Activated CD4-positive, alpha-beta memory T cell treated with anti-CD3 and anti-CD28 coated beads, Interleukin-2, amount 10 ng/mL, durations not matched to agents 7 days and 5 days (primary cell): ENCODE measurements at places on chromosomes 7 and 10.

DNA sequence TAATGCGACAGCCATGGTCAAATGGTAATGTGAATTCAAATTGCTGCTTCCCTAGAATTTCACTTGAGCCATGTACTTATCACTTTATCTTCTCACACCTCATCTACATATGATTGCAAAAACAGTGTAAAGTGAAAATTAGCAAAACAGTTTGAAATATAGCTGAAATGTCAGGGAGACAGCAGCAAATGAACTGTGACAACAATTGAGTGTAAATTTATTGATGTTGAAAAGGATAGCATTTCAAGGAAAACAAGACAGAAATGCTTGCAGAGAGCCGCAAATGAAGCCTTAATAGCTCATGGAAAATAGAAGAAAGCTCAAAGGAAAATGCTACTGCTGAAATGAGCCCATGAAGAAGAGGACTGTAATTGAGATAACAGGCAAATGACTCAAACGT is 516.2 kb upstream of the POT1 start:
- no peak for DNase-seq

- no peak for DNase-seq
Observed at GRCh38 chr7:10474048-10474447, 499.6 kb upstream of the PHF14 start.

GRCh38 chr10:86438091-86438749 is 71.6 kb upstream of the GRID1 start:
- no peak for DNase-seq

DNA sequence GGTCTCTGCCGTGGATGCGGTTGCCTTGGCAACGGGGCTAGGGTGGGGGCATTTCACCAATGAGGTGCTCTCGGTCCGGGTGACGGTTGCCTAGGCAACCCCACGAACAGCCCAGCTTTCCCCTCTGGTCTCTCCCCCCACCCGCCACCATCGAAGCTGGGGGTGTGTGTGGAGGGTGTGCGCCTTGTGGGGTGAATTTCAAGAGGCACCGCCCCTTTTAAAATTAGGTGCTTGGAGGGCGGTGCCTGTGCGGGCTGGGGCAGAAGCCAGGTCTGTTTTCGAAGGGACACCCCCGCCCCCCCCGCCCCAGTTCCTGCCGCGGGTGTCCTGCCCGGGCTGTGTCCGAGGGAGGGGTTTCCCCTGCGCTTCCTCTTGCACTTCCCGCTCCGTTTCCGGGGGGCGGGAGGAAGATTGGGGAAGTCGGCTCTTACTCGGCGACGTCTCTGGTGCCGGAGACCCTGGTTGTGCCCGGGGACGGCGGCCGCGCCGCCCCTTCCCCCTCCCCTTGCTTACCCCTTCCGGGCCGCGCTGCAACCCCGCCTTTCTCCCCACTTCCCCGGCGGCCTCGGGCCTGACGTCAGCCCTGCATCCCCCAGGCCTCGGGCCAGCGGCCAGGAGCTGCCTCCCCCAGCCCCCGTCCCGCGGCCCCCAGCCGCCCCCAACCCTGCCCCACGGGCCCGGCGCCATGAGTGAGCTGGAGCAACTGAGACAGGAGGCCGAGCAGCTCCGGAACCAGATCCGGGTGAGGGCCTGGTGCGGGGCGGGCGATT is 2.2 kb downstream of the GNB2 start:
- DNase-seq = peak; percentile 92

DNA sequence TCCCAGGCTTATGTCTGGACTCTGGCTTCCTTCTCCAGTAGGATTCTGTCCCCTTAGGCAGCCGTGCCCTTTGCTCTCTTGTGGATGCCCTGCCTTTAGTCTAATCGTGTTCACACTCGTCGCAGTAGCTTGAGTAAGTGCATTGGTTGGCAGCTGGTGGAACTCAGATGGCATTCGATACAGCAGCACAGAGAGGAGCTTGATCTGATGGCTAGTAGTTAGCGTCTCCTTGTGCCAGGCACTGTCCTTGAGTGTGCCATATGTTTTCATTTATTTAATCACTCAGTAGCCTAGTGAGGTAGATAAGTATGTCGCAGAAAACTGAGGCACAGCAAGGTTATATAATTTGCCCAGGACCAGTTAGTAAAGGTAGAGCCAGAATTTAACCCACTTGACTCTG is 18.2 kb upstream of the PARP12 start:
- no peak for DNase-seq

DNA sequence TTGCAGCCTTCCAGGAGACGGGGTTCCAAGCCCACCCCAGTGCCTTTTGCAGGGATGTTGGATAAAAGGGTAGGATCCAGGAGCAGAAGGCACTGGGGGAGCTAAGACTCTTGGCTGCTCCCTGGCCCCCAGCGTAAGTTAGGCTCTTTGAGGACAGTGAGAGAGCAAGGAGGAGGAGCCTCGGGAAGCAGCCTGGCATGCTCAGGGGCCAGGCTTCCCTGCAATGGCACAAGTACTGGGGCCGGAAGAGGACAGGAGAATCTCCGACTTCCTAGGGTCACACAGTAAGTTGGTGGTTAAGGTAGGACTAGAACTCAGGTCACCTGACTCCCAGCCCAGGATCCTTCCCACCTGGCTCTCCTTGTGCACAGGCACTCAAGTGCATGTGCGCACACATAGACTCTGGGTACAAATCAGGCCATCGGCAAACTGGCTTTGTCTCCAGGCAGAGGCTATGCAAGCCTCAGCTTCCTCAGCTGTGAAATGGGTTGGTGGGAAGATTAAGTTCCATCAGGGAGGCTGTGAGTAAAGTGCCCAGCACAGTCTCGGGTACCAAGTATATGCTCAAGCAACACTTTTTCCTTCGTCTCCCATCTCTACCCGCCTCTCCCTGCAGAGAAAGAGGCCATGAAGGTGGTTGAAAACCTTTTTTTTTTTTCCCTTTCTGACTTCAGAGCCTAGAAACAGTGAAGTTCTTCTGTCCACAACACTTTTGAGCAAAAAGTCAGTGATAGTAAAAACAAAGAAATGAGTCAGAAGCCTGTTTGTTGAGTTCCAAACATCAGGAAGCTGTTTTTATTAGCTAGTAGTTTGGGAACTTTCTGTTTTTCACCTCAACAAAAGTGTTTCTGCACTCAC is 79.1 kb downstream of the NEURL1 start:
- DNase-seq = no peak

GRCh38 chr7:12607134-12607533 is 36.6 kb downstream of the SCIN start:
- DNase-seq = no peak

DNA sequence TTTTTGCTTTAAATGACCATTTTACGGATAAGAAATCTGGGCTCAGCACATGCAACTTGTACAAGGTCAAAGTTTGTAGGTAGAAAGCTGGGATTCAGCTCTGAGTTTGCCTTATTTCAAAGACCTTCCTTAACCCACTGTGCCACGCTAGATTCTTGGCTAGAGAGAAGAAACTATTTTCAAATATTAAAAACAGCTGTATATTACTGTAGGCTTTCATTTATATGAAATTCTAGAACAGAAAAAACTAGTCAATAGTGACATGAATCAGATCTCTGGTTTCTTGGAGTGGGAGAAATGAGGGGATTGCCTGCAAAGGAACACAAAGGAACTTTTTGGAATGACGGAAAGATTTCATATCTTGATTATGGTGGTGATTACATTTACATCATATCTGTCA is 53.0 kb upstream of the C1GALT1 start:
- no peak for DNase-seq

GRCh38 chr10:71748671-71749191 is 24.6 kb downstream of the VSIR start:
- DNase-seq = peak; percentile 93

DNA sequence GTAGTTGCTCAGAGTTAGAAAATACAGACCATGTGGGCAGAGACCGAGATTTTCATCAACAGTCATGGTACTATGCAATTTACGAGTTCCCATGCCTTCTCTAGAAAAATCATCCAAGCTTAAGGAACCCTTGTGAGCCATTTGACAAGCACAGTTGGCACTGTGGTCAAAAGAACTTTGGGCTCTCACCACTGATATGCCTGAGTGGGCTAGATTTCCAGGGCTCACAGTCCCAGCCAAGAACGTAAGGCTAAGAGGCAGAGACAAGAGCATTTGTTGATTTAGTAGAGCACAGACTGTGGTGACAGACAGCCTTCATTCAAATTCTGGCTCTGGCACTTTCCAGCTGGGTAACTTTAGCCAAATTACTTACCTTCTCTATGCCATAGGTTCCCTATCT is 407.0 kb downstream of the SORCS1 start:
- no peak for DNase-seq

- DNase-seq = no peak
Observed at GRCh38 chr10:62459072-62459471, 84.9 kb downstream of the ZNF365 start.

- DNase-seq = no peak
Observed at GRCh38 chr7:128267595-128267924, 26.5 kb downstream of the LEP start.

- no peak for DNase-seq
Observed at GRCh38 chr7:46068159-46068558, 147.1 kb upstream of the IGFBP3 start.

DNA sequence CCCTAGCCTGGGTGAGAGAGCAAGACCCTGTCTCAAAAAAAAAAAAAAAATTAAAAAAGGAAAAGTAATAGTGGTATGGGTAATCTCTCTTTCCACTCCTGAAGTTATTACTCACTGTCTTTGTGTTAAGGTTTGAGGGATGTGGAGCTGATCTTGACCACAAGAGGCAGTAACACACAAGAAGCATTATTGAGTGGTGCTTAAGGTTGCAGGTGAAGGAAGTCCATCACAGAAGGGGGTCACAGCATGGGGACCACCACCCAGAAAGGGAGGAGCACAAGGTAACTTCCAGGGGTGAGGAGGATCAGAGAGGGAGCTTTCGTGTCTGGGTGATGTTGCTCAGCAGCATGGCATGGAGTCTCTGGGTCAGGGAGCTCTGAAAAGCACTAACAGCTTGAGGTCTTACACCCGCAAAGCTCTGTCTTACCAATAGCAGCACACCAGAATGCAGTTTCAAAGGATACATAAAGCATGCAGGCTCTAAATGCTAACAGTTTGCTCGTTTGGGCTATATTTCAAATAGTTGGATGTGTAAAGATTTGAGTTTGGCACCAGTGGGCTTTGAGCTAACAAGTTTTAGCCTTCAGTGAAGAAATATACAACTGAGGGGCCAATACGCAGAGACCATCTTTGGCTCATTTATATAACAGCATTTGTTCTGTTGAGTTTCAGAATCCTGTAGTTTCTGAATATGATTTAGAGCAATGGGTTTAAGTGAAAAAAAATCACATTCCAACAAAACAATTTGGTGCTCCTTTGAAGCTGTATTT is 100.4 kb upstream of the DNAJC1 start:
- DNase-seq = no peak

DNA sequence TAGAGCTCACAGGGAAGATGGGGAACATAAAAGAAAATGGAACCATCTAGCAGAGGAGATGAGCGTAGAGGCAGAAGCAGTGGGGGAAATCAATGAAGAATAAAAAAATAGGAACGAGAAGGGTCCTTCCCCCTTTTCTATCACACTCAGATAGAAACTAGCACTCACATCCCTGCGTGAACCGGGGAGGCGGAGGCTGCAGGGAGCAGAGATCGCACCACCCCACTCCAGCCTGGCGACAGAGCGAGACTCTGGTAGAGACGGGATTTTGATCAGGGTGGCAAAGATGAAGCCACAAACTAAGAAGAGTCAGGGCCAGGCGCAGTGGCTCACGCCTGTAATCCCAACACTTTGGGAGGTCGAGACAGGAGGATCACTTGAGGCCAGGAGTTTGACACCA is 64.7 kb upstream of the ECHDC3 start:
- DNase-seq = no peak

DNA sequence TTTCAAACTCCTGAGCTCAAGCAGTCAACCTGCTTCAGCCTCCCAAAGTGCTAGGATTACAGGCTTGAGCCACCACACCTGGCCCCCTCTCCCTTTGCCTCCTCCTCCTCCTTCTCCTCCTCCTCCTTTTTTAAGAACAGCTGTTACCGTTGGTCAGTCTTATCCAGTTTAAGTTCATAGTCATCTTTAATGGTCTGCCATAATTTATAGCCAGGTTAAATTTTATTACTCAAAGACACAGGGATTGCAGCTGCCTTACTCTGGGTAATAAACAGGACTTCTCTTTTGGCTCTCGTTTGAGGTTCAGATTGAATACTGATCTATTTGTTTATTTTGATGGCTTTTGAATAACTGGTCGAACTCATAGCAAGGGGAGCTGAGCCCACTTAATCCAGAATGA is 35.2 kb downstream of the ATOH7 start:
- DNase-seq = no peak

DNA sequence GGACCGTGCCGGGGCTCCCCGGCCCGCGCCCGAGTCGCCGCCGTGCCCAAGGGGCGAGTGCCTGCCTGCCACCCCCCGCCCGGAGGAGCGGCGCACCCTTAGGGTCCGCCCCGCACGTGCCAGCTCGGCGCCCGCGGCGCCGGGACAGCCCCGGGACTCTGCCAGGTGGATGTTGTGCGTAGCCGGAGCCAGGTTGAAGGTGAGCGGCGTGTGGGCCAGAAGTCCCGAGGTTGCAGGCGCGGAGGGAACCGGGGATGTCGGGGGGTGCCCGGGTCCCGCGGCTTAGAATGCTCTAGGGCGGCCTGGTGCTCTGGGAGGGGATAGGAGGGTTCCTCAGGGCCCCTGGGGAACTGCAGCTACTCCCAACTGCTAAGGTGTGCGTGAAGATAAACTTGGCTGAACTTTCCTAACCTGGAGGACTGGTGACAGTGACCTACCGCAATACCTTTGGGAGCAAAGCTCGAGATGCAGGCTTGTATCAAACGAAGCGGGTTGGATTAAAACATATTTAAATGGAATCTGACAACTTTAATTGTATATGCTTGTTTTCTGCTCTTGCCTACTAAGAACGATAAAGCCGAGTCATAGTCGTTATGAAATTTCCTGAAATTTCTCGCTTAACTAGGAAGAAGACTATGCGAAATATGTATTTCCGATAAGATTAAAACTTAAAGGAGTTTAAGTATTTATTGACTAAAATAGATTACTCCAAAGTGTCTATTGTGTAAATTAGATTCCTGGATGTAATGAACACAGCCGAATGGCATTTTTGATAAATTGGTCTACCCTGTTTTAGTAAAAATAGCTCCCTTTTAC is at the start of gene CUX1:
Gene CUX1, plus strand, starts transcription at position 156 of the 816 bp plus-strand sequence. Its CDS starts 14 bp downstream, at position 170.
- DNase-seq = no peak
